ENCODE measurements at places on chromosomes 2 and 18.

DNA sequence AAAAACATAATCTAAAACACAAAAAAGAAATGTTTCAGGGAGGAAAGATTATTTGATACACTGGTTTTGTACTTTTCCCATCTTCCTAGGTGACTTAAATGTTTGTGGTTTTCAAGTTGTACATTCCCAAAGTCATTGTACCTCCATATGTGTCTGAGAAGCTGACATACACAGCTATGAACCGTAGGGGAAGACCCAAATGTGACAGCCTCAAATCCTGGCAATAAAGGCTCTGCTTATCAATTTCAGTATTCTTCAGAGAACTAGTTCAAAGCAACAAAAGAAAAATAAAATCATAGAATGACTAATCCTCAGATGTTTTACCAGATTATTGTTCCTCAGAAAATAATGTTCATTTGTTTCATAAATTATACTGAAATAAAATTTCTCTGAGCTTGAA, 2.5 kb downstream of the DYNC2LI1 start:
- DNase-seq: no peak

- no peak for DNase-seq
Measured at GRCh38 chr2:216985658-216986141, 125.8 kb upstream of the TNP1 start.

DNA sequence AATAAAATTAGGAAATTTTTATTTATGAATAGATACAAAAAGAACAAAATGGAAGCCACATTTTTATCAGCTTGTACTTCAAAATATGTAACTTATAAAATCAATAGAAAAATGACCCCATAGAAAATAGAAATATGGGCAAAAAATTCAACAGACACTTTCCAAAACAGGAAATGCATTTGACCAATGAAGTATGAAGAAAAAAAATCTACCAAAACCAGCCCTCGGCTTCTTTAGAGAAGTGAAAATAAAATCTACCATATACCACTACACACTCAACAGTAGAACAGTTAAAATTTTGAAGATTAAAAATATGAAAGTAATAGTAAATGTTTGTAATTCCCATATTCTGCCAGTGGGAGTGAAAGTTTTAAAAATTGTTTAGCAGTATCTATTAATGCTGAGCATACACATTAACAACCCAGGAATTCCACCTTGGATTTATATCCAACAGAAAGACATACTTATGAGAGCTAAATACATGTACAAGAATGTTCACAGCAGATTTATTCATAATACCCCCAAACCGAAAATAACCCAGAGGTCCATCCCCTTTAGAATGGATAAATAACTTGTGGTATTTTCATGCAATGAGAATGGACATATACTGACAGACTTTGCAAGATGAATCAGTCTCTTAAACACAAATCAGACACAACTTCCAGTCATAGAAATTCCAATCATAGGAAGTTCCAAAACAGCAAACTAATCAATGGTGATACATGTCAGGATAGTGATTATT, 318.0 kb downstream of the FIGN start:
- no peak for DNase-seq

DNA sequence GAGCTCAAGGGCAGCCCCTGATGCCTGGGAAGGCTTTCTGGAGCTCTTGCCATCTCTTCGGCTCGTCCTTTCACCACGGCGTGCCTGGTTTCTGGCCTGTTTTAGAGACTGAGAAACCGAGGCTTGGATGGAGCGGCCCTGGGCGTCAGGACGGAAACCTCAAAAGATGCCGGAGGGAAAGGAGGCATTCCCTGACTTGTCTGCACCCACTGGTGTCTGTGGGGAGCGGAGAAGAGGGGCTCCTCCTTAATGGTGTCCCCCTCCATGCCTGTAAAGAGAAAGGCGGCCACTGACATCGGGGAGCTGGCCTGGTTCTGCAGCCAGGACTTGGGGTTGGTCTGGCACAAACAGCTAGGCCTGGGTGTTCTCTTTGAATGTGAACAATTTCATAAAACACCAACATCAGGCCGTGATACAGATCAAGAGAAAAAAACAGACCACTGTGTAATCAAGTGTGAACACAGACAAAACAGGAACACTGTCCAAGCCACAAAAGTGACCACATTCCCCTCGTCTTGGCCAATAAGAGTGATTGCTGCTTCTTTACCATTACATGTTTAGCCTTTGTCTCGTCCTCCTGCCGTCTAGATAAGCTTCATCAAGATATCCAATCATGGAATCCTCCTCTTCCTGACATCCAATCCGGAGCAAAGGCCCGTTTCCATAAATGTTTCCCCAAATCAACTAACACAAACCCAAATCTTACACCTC, 633 bp upstream of the ILKAP start:
- no peak for DNase-seq

DNA sequence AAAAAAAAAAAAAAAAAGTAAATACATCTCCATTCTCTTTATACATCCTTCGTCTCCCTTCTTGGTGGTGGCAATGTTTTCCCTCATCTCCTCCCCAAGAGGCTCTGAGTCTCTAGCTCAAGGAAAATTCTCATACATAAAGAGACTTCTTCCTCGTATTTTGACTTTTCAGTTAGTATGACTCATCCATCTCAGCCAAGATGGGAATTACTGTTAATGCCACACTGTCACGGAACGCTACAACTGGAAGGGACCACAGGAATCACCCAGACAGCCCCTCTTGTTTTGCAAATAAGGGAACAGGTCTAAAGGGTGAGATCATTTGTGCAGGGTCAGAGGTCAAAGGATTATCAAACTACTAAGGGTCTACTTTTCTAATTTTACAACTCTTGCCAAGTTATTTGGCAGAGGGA, 19.5 kb downstream of the NFE2L2 start:
- DNase-seq: no peak

- DNase-seq: no peak
Measured at GRCh38 chr2:237533668-237534161, 32.7 kb upstream of the PRLH start.

DNA sequence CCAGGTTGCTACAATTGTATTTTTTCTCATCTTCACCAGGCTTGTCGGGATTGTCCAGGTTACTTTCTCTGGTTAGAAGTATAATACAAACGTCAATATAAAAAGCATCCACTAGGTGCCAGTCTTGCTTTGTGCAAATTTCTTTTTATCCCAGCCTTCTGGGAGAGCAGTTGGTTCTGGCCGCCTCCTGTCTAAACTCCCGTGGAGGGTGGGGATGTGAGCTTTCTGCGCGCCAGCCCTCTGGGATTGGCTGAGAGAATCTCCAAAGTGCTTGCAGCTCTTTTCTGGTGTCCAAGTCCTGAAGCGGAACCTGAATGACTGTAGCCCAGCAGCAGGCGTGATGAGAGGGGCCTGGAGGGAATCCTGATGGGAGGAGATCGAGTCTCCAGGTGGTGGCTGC, 22.4 kb upstream of the TOGARAM2 start:
- no peak for DNase-seq

DNA sequence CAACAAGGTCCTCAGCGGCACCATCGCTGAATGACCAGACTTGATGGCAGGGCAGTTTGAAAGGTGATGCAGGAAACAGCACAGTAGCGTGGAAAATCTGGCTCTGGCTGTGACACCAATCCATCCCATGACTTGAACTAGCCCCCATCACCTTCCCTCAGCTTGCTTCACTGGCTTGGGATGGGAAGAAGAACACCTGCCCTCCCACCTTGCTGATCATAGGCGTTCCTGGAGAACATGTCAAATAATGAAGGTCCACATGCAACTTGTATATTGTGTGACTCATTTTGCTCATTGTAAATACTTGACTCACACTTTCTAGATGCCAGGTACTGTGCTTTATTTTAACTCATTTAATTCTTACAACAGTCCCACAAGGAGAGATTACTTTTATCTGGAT, 292.4 kb upstream of the SPRED2 start:
- no peak for DNase-seq

- DNase-seq: no peak
Measured at GRCh38 chr2:53208815-53209214, 558.8 kb upstream of the CHAC2 start.

DNA sequence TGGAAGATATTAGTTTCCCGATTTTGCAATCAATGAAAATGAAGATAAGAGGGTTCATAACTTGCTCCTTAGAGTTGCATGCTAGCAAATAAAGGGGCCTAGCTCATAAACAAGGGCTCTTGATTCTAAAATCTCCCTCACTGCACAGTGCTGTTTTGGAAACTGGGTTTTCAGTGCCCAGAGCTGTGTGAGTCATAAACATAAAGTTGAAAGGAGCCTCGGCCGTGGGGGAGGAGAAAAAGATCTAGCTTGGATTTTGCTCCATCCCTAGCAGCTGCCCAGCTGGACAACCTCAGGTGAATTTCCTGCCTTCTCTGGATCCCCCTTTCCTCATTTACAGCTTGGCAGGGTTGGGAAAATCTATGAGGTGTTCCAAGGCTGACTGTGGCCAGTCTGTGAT, 42.5 kb downstream of the LYPD1 start:
- DNase-seq: no peak

GRCh38 chr18:9570255-9570654, 44.1 kb downstream of the PPP4R1 start:
- DNase-seq: no peak

- DNase-seq: no peak
Measured at GRCh38 chr2:192026825-192027120, 168.0 kb downstream of the TMEFF2 start.

DNA sequence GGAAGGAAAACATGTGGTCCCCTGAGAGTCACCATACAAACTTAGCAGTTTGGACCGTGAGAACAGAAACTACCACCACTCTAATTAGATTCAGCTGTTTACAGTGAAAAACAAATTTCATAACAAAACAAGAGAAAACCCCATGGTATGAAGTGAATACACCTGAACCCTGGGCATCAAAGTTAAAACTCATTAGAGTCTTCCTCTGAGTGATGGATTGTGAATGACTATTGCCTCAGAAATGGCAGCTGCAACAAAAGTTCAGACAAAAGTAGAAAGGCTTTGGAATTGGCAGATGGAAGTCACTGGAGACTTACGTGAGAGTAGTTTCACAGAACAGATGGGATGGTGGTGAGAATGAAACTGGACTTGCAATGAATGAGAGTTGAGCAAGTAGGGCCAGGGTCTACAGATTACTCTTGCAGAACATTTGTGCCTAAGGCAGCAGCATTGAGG, 98.0 kb downstream of the AAK1 start:
- no peak for DNase-seq

DNA sequence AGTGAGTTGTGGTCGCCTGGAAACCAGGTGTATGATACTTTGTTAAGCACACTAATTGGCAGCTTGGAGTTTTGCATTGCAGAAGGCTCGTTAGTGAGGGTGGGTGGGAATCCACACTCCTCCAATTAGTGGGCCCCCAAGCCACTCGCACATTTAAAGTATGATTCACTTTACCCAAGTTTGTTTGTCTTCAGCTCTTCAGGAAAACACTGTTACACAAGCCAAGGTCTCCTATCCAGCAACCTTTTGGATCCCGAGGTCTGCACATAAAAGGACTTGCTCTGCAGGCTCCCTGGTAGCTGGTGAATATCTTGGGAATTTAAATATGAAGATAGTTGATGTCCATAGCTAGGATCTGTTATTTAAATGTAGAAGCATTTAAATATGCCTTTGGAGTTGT, 66.1 kb downstream of the NPAS2 start:
- no peak for DNase-seq

GRCh38 chr2:85748985-85749875, 4.6 kb upstream of the ATOH8 start:
- DNase-seq: no peak

DNA sequence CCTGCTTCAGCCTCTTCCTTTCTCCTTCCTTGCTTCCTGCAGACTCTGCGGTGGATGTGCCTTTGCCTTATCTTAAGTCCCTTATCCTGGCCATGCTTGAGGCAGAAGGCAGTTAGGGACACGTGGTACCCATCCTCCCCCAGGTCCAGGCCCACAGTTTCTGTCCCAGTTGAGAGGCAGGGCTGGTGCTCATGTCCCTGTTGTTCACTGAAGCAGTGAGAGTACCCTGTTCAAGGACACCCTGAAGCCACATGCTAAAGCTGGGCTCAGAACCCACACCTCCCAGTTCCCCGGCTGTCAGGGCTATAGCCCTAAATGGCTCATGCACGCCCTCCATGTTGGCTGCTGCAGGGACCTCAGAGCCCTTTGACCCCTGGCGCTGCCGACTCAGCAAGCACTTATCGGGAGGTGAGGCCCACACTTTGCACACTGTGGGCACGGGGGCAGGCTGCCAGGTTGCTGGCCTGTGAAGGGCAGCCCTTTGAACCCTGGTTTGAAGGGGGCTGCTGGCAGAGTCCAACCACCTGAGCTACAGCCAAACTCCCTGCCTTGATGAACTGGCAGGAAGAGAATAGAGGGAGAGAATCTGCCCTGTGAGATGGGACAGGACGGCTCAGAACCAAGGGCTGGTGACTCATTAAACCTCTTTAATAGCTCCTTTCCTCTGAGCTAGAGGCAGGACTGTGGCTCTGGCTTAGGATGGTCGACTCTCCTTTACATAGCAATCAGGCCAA, 6.3 kb downstream of the KHK start:
- DNase-seq: no peak

DNA sequence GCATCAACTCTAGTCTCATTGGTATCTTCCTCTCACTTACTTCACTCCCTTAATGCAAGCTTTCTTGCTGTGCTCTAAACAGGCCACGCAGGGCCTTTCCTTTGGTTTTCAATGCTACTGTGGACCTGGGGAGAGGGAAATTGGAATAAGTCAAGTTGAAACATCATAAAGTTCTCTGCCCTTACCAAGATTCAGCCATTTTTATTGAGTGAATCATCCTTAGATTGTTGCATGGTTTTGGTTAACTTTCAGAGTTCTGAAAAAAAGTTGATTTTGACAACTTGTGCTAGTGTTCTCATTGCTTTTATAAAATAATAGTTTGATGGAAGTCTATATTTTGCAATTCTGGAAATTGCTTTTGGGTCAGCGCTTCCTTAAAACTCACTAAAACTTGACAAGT, 852.8 kb upstream of the ACVR2A start:
- DNase-seq: no peak

DNA sequence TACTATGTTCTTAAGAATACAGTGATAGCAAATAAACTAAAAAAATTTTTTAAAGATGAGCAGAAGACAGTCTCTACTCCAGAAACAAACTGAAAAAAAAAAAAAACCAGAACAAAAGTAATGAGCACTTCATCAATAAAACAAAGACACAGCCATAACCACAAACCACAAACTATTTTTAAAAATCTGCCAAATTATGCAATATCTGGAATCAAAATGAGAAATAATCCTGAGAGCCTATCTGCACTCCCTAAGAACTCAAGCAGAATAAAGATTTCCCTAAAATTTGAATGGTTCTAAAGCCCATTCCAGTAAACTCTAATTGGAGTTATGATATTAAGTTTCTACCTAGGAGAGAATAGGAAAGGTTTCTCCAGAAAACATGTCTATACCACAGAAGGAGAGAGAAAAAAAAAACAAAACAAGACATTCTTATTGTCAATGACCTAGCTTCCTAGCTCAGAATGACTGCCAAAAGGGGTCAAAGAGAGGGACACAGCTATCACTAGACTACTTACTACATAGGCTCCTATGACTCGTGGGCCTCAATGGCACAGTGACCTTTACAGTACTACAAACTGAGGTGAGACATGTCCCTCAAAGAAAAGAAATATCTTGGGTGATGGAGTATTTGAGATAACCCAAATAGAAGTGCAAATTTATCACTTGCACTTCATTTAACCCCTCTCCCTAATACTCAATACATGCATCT, 262.8 kb downstream of the ZEB2 start:
- no peak for DNase-seq

GRCh38 chr18:1408376-1408775, 503.7 kb downstream of the ADCYAP1 start:
- DNase-seq: no peak

- DNase-seq: no peak
Measured at GRCh38 chr2:8475349-8476031, 206.4 kb upstream of the ID2 start.

GRCh38 chr2:193446967-193447366, 1252.2 kb upstream of the TMEFF2 start:
- DNase-seq: no peak

GRCh38 chr2:217478831-217479455, 523.9 kb downstream of the TNS1 start:
- DNase-seq: no peak

Data from stimulated activated CD4-positive, alpha-beta T cell treated with anti-CD3 and anti-CD28 coated beads, Interleukin-12 subunit alpha, Interleukin-12 subunit beta, amount 100 ng/mL, for 24 hours (primary cell).